Fibroblast of mammary gland (primary cell): ENCODE measurements at places on chromosomes 11 and 22.

- DNase-seq: no peak
Observed at GRCh38 chr11:44221992-44222391, 87.9 kb downstream of the ALX4 start.

- no peak for DNase-seq
Observed at GRCh38 chr22:37194750-37195149, 6.7 kb upstream of the C1QTNF6 start.

- DNase-seq: peak; percentile 36
Observed at GRCh38 chr11:112289588-112290492, 29.2 kb upstream of the PLET1 start.

- no peak for DNase-seq
Observed at GRCh38 chr11:104120493-104121137, 43.3 kb downstream of the PDGFD start.

GRCh38 chr11:40974186-40974795 is 485.2 kb downstream of the LRRC4C start:
- DNase-seq: no peak

- peak; percentile 58 for DNase-seq
Observed at GRCh38 chr22:29480512-29481264, 670 bp downstream of the NEFH start.

- DNase-seq: no peak
Observed at GRCh38 chr22:17537155-17537554, 26.1 kb upstream of the SLC25A18 start.

DNA sequence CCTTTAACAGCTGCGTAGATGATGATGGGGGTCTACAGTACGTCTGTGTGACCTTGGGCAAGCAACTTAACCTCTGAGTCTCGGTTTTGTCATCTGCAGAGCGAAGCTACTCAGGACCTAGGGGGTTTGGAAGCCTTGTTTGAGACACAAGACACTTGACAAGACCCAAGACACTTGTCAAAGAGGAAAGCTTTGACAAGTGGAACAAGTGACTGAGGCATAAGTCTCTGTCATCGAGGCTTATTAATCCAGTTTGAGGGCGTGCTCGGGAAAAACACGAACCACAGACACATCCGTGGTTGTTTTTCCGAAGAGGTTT is 732 bp upstream of the PC start:
- DNase-seq: no peak

GRCh38 chr11:65213322-65214211 is 31.8 kb downstream of the CAPN1 start:
- DNase-seq: no peak

DNA sequence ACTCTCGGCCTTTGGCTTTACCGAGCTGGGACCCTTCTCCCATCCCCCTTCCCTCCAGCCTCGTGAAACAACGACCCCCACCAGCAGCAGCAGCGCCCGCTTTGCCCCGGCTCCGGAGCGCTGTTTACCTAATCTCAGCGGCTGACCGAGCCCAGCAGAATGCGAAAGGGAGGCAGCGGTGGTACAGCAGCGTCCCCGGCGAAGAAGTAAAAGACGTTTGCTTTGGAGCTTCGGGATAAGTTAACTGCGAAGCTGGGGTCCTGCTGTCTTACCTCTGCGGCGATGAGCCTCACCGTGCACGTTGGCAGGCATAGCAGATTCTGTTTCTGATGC is 2.0 kb upstream of the LARGE1 start:
- DNase-seq: peak; percentile 9

- DNase-seq: peak; percentile 79
Observed at GRCh38 chr11:18567081-18567480, 21.5 kb downstream of the UEVLD start.

- DNase-seq: peak; percentile 28
Observed at GRCh38 chr22:27331526-27332281, 469.9 kb downstream of the MN1 start.

DNA sequence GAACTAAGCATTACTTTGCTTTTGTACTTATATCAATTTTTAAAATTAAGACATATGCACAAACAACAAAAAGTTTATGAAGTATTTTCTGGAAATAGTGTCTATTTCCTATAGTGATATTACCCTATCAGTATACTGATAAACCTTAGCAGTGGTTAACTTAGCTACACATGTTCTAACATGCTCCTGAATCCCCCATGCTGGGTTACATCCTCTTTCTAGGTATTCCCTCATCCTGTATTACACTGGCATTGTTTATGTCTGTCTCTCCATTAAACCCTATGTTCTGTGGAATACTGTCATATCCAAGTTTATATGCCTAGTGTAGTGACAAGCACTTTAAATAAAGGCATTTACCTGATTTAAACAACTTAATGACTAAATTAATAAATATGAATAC is 1.8 kb upstream of the FAR1 start:
- no peak for DNase-seq

- DNase-seq: peak; percentile 62
Observed at GRCh38 chr11:44556735-44557409, 8.6 kb upstream of the CD82 start.

DNA sequence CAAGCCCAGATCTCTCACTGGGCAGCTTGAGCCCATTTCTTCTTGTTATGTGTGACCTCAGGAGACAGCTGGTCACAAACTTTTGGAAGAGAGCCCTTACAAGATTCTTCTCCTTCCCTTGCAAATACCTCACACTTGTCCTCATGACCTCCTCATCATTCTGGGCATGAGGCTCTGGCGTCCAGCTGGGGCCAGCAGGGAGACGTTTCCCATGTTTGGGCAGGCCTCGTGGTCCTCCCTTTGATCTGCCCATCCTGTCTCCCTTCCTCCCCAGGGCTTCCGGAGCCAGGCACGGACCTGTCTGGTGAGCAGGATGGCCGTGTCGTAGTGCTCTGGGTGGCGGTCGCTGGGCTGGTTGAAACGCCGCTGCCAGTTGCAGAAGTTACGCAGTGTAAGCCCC is 9.7 kb downstream of the ADAMTS8 start:
- no peak for DNase-seq

DNA sequence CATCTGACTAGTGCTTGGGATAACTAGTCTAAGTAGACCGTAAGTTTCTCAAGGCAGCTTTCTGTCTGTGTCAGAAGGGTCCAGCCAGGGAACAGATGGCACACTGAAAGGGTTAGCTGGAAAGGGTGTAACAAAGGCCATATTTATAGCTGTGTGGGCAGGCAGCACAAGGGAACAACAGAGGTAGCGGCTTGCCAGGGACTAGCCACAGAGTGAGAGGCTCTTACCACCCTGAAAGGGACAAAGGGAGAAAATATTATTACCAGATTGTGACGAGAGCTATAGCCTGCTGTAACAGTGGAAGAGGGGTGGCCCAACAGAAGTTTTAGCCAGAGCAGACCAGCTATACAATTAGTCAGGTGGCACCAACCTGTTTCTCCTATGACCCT is 129.4 kb downstream of the CCDC34 start:
- DNase-seq: no peak

DNA sequence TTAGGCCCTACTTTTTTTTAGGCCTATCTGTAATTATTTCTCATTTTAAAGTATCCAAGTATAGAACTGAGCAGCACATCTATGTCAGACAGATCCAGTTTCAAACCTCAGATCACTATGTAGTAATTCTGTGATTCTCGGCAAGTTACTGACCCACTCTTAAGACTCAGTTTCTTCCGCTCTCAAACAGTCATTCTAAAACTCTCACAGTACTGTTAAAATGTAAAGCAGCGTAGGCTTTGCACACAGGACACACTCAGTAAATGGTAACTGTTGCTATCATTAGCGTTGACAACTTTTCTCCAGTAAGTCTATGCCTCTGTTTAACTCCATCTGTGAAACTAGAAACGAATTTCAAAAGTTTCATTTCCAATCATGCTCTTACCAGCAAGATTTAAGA is 277.1 kb downstream of the TTC28 start:
- no peak for DNase-seq

DNA sequence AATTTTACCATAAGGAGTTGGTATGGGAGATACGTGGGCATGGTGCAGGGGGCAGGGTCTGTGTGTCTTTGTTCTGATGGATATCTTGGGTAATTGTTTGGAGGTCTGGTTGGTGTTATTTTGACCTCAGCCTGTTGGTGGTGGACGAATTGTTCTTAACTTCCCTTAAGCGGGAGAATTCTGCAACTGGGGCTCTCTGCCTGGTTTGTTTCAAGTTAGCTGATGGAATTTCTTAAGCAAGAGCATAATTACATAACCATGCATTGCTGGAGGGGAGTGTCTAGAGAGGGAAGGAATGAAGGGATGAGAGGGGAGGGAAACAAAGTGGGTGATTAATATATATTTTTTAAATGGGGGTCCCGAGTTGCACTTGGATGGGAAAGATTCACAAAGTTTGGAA is 908.5 kb upstream of the RAG2 start:
- DNase-seq: peak; percentile 28

GRCh38 chr11:103953797-103954486 is 82.5 kb upstream of the DDI1 start:
- no peak for DNase-seq

DNA sequence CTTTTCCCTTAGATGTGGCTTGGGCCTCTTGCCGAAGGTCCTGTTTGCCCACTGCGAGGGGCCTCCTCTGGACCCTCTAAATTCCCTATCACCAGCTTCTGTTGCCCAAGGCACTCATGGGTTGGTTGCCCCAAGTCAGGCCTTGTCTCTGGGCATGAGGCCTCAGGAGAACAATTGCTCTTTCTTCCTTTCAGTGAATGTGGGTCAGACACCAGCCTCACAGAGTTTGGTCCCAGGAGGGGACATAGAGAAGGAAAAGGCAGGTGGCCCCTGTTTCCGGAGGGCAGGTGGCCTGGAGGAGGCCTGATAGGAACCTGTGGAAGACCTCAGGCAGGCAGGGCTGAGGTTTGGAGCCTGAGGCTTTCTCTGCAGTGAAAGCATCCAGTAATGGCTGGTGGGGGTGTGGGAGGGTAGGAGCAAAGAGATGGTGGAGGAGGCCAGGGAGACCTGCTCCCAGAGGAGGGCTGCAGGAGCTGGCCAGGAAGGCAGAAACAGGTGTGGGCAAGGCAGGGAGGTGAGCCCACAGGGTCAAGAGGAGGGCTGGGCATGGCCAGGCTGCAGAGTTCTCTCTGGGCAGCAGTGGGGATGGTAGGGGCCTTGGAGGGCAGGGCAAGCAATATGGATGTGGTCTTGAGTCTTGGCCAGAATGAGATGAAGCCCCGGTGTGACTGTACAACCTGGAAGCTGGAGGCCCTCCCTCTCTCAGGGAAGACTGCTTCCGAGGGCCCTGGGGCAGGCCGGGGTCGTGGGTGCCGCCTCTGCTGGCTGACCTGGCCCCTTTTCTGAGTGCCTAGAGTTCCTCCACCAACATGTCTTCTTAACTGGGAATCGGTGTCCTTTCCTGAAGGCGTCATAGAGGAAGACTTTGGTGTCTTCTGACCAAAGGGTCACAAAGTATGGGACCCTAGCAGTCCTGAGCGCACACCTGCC is 28.0 kb upstream of the LMO1 start:
- DNase-seq: no peak

DNA sequence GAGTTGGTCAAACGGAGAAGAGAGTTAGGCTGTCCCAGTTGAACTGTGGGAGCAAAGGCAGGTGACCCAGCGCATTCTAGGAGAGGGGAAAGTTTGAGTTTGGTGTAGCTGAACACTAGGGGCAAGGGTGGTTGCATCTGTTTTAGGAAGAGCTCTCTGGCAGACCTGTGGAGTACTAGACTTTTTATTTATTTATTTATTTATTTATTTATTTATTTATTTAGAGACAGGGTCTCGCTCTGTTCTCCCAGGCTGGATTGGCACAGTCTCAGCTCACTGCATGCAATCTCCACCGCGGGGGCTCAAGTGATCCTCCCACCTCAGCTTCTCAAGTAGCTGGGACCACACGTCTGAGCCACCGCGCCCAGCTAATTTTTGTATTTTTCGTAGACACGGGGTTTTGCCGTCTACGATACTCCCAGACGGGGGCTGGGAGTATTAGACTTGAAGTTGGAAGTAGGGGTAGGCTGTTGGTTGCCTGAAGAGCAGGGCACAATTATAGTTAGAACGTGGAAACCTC is 950 bp upstream of the ACER3 start:
- DNase-seq: no peak

DNA sequence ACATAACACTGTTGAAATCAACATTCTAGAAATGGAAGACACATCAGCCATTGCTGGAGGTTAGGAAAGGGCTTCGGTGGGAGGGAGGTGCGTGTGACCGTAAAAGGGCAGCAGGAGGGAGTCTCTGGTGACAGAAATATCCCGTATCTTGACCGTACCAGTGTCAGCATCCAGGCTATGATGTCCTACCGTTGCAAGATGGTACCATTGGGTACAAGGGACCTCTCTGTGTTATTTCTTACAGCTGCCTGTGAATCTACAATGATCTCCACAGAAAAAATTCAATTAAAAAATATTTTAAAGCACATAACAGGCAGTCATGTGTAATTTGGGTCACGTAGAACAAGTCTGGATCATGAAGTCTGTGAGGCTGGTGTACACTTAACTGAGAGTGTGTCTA is 27.4 kb upstream of the SEPTIN5 start:
- DNase-seq: no peak

DNA sequence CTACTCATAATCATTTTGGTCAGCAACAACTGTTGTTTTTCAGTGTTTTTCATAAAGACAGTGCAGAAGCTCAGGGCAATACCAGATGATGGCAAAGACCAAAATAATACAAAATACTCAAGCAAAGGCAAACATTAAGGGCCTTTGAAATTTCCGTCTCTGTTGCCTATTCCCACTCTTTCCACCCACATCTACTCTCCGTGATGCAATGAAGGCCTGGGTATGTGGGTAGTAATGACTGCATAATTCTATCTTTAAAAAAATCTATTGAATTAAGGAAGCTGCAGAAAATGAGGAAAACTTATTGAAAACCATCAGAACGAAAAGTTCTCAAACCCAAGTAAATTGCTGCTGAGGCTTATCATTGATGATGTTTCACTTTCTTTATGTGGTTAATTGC is 203.3 kb downstream of the MAML2 start:
- DNase-seq: no peak

GRCh38 chr11:64401775-64402174 is 42.8 kb downstream of the RPS6KA4 start:
- no peak for DNase-seq

DNA sequence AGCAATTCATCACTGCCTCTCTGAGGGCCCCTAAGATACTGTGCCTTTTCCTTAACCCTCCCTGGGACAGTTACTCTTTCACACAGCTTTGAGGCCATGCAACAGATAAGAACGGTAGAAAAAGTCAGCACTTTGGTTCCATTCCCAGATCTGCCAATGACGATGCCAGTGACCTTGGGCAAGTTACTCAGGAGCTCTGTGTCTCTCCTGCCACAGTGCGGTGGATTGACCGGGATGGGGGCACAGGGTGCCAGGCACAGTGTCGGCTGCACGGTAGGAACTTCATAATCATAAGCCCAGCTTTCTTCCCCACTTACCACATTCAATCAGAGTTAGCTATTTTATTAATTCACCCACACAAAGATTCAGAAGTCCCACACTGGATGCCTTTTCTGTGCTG is 1041.8 kb downstream of the TBC1D22A start:
- DNase-seq: no peak

GRCh38 chr11:100857236-100858005 is 170.3 kb downstream of the ARHGAP42 start:
- peak; percentile 50 for DNase-seq

GRCh38 chr22:35868938-35869337 is 151.3 kb downstream of the APOL5 start:
- no peak for DNase-seq

- DNase-seq: no peak
Observed at GRCh38 chr22:47060718-47061117, 298.3 kb downstream of the TBC1D22A start.

- no peak for DNase-seq
Observed at GRCh38 chr22:42013385-42013784, 14.8 kb downstream of the WBP2NL start.

- DNase-seq: no peak
Observed at GRCh38 chr11:63395697-63396096, 26.1 kb downstream of the SLC22A9 start.
